ENCODE measurements at places on chromosomes 3 and 15.

DNA sequence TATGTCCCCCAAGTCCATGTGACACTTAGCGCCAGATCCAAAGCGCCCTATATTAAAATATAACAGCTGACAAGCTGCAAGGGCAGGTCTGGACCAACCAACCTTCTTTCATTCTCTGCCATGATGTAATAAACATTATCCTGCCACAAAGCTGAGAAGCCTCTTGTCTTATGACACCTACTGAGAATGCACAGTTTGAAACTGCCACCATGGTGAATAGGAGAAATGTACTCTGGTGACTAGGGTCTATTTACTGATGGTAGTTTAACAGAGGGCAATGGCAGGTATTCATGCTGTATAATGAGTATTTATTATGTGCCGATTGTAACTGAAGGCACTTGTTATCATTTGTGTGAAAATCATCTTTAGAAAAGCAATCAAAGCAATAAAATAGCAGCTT, 634.0 kb downstream of the OTOL1 start:
- DNase-seq: no peak

- peak; percentile 36 for DNase-seq
Observed at GRCh38 chr3:129892857-129893580, 492 bp downstream of the TMCC1 start.

GRCh38 chr3:14343338-14344112, 58.9 kb upstream of the SLC6A6 start:
- DNase-seq: no peak

DNA sequence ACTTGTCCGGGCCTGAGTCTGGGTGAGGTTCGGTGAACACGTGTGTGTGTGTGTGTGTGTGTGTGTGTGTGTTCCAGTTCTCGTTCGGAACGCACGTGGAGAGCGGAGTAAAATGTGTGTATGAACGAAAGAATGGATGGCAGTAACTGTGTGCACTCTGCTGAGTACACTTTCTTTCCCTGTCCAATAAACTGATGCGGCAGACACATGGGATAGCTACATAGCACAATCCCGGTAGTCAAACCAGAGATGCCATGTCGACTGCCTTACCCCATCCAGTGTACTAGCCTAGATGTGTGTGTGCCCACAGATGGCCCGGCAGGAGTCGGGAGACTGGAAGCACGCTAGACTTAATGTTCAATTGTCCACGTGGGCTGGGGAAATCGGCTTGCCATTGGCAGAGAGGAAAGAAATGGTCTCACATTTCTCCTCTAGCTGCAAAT, 507 bp upstream of the GOLIM4 start:
- DNase-seq: peak; percentile 87

DNA sequence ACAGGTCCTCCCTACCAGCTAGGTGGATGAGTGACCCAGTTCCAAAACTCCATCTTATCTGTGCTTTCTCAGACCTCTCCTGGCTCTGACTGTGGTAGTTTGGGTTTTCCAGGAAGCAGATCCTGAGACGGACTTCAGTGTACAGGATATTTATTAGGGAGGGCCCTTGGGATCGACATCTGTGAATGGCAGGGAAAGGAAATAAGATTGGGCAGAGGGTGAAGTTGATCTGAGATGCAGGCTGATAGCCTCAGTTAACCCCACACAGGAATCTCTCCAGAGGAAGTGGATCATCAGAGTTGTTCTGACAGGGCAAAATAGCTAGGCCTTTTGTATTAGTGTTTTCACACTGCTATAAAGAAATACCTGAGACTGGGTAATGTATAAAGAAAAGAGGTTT, 16.7 kb upstream of the MAPK6 start:
- no peak for DNase-seq

GRCh38 chr3:188742755-188743550, 428.8 kb upstream of the TPRG1 start:
- no peak for DNase-seq

GRCh38 chr15:89352476-89352875, 17.9 kb upstream of the POLG start:
- no peak for DNase-seq

DNA sequence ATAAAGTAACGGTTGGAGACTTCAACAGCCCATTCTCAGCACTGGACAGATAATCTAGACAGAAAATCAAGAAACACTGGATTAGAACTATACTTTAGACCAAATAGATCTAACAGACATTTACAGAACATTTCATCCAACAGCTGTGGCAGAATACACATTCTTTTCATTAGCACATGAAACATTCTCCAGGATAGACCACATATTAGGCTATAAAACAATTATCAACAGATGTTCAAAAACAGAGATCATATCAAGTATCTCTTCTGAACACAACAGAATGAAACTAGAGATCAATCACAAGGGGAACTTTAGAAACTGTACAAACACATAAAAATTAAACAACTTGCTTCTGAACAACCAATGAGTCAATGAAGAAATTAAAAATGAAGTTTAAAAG, 133.3 kb downstream of the ADAM10 start:
- DNase-seq: no peak

GRCh38 chr3:172357850-172358754, 90.2 kb downstream of the GHSR start:
- no peak for DNase-seq

- DNase-seq: no peak
Observed at GRCh38 chr15:73844356-73844755, 29.0 kb upstream of the TBC1D21 start.
